Renal pelvis (tissue), 12 donors: ENCODE measurements at places on chromosomes 6 and 20. TPM values are rescaled to one million over a fixed set of nuclear protein-coding genes. Genes with fewer than 3 reads are reported as not detected.

DNA sequence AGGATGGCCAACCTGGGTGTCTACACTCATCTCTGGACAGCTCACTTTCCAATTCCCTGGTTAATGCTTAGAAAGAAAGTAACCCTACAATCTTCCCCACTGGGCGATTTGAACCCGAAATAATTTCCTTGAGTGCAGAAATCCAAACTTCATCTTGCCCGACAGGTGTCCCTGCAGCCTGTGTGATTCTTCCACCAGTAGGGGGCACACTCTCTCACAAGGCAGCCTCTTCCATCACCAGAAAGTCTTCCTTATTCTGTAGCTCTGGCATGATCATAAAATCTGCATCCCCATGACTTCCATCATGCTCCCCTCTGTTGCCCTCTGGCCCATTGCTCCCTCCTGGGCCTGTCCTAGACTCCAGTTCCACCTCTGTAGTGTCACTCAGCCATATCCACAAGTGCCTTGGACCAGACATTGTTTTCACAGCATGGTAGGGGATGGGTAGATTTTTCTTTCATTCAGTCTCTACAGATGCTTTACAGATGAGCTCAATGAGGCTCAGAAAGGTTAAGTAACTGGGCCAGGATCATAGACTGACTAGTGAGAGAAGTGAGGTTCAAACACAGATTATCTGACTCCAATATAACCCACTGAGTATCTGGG, 170.4 kb upstream of the SPTLC3 start:
- DNase-seq = no peak

- DNase-seq = no peak
Measured at GRCh38 chr6:43827898-43828297, 57.9 kb downstream of the VEGFA start.

- DNase-seq = no peak
Measured at GRCh38 chr6:36926708-36927513, 27.6 kb upstream of the PI16 start.

- no peak for DNase-seq
Measured at GRCh38 chr6:45493761-45494160, 116.0 kb upstream of the SUPT3H start.

GRCh38 chr20:51697096-51697826, 70.9 kb downstream of the ATP9A start:
- DNase-seq = no peak

Gene RIPK1
- 25.9 TPM for polyA plus RNA-seq

Gene IMPG1
- polyA plus RNA-seq = 1.7 TPM
